Activated CD4-positive, CD25-positive, alpha-beta regulatory T cell (primary cell): ENCODE measurements at places on chromosomes 6 and 20.

DNA sequence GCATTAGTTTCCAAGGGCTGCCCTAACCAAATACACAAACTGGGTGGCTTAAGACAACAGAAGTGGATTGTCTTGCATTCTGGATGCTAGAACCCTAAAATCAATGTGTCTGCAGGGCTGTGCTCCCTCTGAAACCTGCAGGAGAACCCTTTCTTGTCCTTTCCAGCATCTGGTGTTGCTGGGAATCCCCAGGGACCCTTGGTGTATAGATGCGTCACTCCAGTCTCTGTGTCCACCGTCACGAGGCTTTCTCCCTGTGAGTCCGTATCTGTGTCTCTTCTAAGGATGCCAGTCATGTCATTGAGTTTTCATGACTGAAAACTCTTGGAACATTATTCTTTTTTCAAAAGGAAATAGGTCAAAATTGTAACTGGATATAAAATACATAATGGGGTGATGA lies 142.9 kb downstream of the RNASET2 start:
- no peak for DNase-seq

DNA sequence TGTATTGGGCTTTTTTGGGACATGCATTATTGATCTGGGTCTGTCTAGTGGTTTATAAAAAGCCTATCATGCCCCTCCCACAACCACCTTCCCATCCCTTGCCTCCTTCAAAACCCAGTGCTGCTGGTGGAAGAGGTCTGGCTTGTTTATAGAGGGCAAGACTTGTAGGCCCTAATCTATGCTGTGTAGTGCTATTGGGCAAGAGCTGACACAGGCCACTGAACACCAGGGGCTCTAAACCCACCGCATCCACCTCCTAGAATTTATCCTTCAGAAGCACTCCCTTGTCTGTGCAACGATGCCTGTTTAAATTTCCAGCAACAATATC lies 30.9 kb downstream of the SULF2 start:
- no peak for DNase-seq

DNA sequence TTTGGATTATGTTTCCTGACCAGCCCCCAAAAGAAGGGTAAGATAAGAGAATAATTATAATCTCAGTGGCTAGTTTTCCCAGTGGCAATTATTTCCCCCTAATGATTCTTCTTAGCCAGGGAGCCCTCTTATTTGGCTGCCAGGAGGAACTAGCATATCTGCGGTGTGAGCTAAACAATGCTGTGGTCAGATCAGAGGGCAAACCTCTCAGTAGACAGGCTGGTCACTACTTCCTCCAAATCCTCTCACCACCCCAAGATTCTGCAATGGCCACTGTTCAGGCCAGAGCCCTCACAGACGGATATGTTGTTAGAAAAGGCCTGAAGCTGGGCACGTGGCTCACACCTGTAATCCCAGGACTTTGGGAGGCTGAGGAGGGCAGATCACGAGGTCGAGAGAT lies 273.4 kb upstream of the SASH1 start:
- DNase-seq = no peak

- no peak for DNase-seq
Observed at GRCh38 chr6:166779381-166779780, 152.3 kb upstream of the RPS6KA2 start.
